Esophagus muscularis mucosa (tissue), 4 donors: ENCODE measurements at places on chromosomes 16 and 17. TPM values are rescaled to one million over a fixed set of nuclear protein-coding genes. Genes with fewer than 3 reads are reported as not detected.

TBC1D3E gene
- not detected for total RNA-seq

- no peak for DNase-seq
Observed at GRCh38 chr16:66662445-66663194, 33.9 kb downstream of the CMTM4 start.

SEZ6 gene
- 0.42 TPM for total RNA-seq

GRCh38 chr16:21645261-21645721 is 7.1 kb downstream of the IGSF6 start:
- DNase-seq, result no peak

- DNase-seq, result no peak
Observed at GRCh38 chr16:87968541-87968940, 17.3 kb downstream of the BANP start.

DNA sequence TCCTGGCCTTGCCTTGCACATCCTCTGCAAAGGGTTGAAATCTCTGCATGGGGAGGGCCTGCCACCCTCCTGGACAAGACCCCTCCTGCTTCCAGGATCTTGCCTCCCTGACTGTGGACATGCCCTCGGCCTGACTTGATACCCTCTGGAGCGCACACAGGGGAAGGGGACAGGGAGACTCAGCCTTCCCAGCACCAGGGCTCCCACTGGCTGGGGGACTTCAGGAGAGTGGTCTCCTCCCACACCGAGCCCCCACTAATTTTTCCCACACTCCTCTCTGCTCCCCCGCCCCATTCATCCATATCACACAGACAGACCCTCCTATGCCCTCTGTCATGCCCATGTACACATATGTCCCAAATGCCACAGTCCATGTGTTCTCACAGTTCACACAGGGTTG is 14.3 kb downstream of the SGCA start:
- DNase-seq, result no peak

KRT28 gene
- not detected for total RNA-seq
